Dermis microvascular lymphatic vessel endothelial cell (primary cell): ENCODE measurements at places on chromosomes 11 and 22. TPM values are rescaled to one million over a fixed set of nuclear protein-coding genes. Genes with fewer than 3 reads are reported as not detected.

Gene IGSF9B
- not detected in 2 replicates for total RNA-seq

GRCh38 chr11:117563556-117563955 is 233.5 kb downstream of the DSCAML1 start:
- no peak for DNase-seq

- no peak for DNase-seq
These were observed 289.7 kb upstream of the ARHGAP42 start for GRCh38 chr11:100397401-100397800.

- DNase-seq: no peak
These were observed 242.7 kb upstream of the NCAM1 start for GRCh38 chr11:112718483-112718882.

Gene DGCR8
- 20.9 and 24.5 TPM in 2 replicates for total RNA-seq

DNA sequence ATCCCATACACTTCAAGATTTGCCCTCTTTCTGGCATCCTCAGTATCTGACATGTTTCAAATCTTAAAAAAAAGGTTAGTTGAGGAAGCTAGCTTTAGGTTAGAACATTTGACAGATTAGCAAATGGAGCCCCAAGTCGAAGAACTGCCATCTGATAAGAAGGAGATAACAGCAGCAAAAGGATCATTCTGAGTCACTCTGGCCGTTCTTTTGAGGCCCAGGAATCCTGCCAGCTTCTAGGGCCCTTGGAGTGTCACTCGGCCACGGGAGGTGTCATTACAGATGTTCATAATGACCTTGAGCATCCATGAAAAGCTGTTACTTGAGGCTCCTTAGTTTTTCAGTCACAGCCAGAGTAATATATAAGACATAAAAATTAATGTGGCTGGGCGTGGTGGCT is 132.1 kb upstream of the RASSF10 start:
- DNase-seq: no peak

- peak; percentile 63 for DNase-seq
These were observed 34.8 kb upstream of the CARS1 start for GRCh38 chr11:3091846-3092602.

GRCh38 chr11:119585043-119585781 is 143.8 kb downstream of the NECTIN1 start:
- no peak for DNase-seq

GRCh38 chr11:120536797-120537169 is 25.2 kb downstream of the GRIK4 start:
- no peak for DNase-seq

GRCh38 chr11:128786507-128786906 is 80.6 kb downstream of the KCNJ1 start:
- DNase-seq: no peak

Gene YAP1
- 63.3 and 109 TPM in 2 replicates for total RNA-seq

GRCh38 chr11:117026593-117027330 is 71.5 kb downstream of the SIK3 start:
- DNase-seq: no peak

DNA sequence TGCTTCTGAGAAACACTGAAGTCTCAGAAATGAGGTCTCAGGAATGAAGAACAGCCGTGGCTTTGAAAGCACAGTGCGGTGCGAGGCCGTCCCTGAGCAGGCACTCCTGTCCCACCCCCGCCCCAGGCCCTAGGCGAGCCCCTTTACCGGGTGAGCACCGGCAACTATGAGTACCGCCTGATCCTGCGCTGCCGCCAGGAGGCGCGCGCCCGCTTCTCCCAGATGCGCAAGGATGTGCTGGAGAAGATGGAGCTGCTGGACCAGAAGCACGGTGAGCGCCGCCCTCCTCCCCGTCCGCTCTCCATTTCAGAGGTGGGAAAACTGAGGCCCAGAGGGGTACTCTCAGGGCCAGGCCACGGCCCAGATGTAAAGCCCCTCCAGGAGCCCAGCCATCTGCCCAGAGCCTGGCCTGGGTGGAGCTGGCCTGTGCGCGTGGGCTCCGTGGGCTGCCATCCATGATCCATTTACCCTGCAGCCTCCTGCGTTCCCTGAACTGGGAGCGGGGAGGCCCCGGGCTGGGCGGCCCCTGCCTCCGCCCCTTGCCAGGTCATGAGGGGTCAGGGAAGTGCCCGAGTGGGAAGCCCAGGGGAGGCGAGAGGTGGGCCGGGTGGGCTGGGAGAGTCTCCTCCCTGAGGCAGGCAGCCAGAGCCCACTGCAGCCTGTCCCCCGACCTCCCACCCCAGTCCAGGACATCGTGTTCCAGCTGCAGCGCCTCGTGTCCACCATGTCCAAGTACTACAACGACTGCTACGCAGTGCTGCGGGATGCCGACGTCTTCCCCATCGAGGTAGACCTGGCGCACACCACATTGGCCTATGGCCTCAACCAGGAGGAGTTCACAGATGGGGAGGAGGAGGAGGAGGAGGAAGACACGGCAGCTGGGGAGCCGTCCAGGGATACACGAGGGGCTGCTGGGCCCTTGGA is 9.5 kb downstream of the SLC16A8 start:
- DNase-seq: no peak

Gene THAP7
- 11.0 and 14.8 TPM in 2 replicates for total RNA-seq

DNA sequence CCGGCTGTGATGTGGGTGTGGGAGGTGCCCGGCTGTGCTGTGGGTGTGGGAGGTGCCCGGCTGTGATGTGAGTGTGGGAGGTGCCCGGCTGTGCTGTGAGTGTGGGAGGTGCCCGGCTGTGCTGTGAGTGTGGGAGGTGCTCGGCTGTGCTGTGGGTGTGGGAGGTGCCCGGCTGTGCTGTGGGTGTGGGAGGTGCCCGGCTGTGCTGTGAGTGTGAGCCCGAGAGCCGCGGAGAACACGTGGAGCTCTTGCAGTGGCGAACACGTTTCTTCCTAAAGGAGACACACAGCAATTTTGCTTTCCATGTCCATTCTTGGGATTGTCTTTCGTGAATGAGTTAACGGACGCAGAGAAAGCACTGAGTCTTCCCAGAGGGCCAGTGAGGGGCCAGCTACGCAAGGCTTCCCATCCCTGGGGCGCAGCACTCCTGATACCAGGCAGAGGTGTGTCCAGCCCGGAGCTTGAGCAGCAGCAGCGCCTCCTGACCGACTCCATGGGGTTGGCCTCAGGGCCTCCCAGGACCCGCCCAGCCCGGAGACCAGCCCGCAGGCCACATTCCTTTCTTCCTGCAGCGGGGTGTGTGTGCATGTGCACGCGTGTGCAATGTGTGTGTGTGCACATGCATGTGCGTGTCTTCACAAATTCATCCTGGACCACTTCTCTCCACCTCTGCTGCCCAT is 245.0 kb upstream of the B3GAT1 start:
- no peak for DNase-seq

Gene KDM4D
- total RNA-seq: 0.39 and 0.51 TPM in 2 replicates

GRCh38 chr22:38570779-38571364 is 889 bp upstream of the DMC1 start:
- peak; percentile 8 for DNase-seq

GRCh38 chr22:32336121-32336603 is 21.5 kb upstream of the RFPL3 start:
- DNase-seq: no peak

Gene NPTXR
- 0.13 TPM in 2 replicates for total RNA-seq

GRCh38 chr11:117058761-117059261 is 39.4 kb downstream of the SIK3 start:
- peak; percentile 82 for DNase-seq

Gene DNAJB13
- 0.13 TPM in 1 of 2 replicates, not detected in the other for total RNA-seq

DNA sequence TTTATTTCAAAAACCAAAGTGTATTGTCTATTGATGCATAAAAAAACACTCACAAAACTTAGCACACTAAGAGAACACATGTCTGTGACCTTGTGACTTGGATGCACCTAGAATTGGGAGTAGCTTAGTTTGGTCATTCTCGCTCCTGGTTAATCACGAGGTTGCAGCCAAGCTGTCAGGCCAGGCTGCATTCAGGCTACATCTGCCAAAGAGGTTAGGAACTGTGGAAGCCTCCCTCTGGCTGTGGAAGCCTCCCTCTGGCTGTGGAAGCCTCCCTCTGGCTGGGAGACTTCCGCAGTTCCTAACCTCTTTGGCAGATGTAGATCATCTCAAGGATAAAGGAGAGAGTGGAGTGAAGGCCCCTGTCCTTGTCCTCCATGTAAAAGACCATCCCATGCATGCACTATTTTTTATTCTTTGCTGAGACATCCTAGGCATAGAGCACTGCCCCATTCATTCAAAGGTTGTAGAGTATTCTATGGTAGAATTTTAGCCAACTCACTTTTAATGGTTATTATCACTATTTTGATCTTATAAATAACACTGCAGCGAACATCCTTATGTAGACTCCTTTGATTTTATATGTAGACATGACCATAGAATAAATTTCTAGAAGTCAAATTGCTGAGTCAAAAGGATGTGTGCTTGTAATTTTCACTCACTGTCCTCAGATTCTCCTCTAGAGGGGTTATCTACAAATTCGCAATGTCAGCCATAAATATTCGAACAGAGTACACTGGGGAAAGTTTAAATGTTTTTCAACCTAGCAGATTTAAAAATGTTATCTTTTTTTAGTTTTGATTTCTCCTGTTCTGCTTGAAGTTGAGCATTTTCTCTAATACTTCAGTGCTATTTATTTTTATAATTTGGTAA is 63.0 kb upstream of the IGLL5 start:
- DNase-seq: no peak

- DNase-seq: no peak
These were observed 170.0 kb downstream of the LRRC4C start for GRCh38 chr11:41289408-41289807.

GRCh38 chr11:346529-346928 is 22.8 kb upstream of the B4GALNT4 start:
- DNase-seq: no peak

- DNase-seq: peak; percentile 53
These were observed 1.6 kb upstream of the KMT2A start for GRCh38 chr11:118434553-118435289.

Gene UBQLN3
- total RNA-seq: not detected in 2 replicates

Gene SYNGR1
- total RNA-seq: 0.39 and 0.89 TPM in 2 replicates

DNA sequence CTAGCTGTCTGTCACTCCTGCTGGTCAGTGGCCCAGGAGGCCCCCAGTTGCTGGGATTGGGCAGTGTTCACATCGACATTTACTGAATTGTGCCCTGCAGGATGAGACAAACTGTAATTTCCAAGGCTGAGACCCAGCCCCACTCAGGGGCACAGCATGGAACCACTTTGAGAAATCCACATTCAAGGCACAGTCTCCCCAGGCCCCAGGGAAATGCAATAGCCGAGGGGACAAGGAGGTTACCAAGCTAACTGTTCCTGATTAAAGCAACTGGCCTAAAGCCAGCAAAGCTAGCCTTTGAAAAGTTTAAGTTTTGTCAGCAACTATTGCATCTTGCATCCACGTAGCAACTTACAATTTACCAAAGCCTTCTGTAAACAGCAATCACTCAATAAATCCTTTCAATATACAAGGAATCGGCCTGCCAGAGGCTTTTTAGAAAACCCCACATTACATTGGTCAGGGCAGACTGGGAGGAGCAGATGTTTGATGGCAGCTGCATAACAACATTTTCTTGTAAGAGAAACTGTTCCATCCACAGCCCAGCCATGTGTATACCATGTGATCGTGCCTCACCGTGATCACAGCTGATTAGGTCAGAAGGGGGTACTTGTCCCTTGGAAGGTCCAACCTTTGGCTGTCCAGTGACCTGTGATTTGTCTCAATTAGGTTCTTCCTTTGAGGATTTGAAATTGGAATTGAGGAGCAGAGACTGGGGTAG is 103.9 kb downstream of the TENM4 start:
- DNase-seq: no peak

DNA sequence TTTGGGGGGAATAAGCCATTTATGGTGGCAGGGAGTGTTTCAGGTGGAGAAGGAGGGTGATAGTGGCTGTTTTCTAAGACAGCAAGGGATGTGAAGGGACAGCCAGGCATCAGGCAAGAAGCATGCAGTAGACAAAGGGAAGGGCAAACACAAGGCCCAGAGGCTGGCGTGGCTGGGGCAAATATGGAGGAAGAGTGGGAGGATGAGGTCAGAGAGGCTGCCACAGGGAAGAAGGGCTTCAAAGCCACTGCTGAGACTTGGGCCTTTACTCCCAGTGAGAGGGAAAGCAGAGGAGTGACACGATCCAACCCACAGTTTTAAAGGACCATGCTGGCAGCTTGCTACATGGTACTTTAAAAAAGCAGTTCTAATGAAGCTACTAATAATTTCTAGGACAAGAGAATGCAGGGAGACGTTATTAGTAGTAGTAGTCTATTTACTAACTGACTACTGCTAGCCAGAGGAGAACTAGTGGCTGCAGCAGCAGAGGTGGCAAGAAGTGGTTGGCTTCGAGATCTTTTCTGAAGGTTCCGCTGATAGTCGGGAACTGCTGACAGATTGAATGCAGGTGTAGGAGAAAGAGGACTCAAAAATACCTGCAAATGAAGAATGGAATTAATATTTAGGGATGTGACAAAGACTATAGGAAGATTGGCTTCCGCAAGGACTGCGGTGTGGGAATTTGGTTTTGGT is 13.7 kb downstream of the KMT5B start:
- no peak for DNase-seq

DNA sequence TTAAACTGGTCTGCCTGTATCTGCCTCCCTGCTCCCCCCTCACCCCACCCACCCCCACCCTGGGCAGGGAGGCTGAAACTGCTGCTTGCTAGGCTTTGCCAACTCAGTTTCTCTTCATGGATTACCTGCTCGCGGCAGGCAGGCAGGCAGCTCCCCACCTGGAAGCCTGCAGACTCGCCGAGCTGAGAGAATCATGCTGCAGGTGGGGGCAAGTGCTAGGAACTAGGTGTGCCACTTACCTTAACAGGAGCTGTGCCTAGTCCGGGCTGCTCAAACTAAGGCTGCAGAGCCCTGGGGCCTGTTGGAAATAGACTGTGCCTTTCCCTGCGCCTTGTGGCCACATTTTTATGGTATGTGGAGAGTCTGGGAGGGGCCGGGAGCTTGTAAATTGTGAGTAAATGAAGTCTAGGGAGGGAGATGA is 30.3 kb downstream of the MARK2 start:
- no peak for DNase-seq

- DNase-seq: no peak
These were observed 264.8 kb downstream of the INSC start for GRCh38 chr11:15379483-15379882.

Gene PLEKHA7
- 1.8 and 3.4 TPM in 2 replicates for total RNA-seq

Gene ALX4
- total RNA-seq: not detected in 2 replicates

DNA sequence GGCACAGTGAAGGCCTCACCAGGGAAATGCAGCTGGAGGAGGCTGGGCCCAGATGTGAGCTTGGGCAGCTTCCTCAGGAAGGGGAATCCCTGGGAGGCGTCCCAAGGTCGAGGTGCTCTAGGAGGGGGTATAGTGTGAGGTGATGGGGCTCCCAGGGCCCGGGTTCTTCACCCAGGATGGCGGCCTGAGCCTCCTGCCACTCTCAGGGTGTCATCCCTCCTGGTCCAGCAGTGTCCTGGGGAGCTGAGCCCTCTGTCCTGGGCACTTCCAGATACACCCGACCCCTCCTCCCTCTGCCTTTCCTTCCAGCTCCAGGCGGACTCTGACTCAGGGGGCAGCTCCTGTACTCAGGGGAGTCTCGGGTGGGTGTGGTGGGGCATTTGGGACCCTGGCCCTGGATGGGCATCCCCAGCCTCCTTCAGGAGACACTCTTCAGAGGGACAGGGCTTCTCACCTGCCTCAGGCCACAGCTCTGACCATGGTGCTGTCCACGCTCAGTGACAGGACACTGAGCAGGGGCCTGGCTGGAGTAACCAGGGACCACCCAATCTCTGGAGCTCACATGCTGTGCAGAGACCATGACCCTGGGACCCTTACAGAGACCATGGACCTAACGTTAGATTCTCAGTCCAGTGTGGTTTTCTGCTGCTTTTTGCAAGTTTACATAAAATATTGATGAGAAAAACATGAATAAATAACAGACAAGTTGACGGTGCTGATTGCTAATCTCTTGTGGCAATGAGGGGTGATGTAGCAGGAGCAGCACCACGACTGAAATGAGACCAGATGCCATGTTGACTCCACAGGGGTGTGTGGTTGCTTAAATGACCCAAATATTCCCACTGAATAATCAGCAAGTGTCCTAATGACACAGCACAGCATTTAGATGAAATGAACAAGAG is 101.9 kb downstream of the GGTLC2 start:
- no peak for DNase-seq

Gene ZFPL1
- 20.7 and 24.7 TPM in 2 replicates for total RNA-seq
